ENCODE measurements at places on chromosomes 6 and 20.

DNA sequence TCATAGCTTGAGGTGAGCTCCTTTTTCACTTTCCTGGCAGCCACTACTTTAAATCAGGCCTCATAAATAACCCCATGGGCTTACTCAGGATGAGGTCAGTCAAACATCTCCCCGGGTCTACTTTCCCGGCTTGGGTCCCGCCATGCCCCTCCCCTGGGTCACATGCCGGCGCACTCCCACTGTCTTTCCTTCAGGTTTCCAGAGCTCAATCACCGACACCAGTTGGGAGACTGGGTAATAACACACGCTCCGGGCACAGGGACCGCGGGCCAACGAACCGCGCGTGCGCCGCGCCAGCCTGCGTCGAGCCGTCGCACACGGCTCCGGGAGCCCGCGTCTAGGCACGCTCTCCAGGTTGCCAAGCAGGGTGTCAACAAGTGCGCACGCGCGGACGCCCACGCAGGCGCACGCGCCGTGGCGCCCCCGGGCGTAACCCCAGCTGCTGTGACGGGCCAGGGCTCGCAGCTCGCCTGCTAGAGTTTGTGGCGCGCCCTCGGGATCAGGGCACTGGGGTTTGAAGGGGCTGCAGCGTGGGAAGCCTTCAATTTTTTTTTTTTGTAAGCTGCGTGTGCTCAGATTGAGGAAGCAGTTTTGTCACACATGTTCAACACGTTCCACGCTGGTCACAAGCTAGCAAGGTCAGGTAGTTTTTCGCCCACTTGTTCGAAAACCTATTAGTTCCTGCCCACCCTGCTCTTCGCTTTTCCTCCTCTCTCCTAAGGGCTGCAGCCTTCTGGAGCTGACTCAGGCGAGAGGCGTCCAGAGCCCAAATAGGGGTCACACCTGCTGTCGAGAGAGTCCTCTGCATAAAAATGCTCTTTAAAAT, 31.8 kb downstream of the TFAP2B start:
- DNase-seq = no peak

- no peak for DNase-seq
Observed at GRCh38 chr20:52076164-52076563, 115.4 kb downstream of the ZFP64 start.

GRCh38 chr6:579339-579738, 77.6 kb downstream of the HUS1B start:
- DNase-seq = no peak

DNA sequence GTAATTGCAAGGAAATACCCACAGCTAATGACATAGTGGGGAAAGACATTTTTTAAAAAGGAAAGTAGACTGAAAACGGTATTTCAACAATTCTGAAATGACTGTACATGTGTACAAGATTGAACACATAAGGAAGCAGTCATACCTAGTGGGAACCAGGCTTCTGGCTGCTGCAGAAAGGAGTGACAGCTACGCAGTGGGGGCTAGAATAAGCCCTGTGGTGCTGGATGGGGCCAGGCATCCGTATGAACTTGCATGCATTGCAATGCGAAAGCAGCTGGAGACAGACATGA, 54.9 kb upstream of the GPR31 start:
- no peak for DNase-seq

DNA sequence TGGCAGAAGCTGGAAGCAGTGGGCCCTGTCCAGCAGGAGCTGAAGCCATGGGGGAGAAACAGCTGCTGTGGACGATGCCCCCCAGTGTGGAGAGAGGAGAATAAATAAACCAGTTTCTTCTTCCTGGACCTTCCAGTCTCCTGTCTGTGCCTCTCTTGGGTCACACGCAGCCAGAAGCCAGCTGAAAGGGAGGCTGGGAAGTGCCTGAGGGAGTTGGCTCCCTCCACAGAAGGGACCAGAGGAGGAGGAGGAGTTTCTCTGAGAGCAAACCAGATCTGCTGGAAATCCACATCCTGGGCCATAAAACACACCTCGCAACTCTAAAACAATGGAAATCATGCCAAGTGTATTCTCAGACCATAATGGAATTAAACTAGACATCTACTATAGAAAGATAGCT, 577.0 kb downstream of the CDH26 start:
- no peak for DNase-seq

DNA sequence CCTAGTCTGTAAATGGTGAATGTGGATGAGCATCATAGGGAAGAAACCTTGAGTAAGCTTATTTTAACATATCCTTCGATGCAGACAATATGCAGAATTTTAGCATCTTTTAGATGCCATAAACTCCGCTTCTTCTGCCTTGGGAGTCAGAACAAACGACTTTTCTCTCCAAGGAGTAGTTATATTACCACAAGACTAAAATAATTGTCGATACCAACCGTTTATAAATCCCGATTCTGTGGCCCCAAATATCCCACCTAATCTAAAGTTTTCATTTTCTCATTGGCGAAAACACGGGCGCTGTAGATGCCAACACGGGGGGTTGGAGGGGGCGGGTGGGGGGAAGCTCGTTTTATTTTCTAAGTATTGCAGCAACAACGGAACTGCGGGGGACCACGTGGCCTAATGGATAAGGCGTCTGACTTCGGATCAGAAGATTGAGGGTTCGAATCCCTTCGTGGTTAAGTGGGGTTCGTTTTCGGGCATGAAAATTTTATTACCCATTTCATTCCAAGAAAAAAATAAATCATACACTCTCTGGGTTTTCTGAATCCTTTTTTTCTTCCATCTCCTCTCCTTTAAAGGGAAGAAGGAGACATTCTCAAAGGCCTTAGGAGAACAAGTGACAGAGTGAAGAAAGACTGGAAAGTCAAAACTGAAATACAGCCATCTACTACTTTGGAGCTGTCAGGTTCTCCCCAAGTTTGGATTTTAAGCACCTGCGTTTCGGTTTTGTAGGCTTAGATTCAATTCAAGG, 65.5 kb upstream of the BTN3A2 start:
- no peak for DNase-seq

DNA sequence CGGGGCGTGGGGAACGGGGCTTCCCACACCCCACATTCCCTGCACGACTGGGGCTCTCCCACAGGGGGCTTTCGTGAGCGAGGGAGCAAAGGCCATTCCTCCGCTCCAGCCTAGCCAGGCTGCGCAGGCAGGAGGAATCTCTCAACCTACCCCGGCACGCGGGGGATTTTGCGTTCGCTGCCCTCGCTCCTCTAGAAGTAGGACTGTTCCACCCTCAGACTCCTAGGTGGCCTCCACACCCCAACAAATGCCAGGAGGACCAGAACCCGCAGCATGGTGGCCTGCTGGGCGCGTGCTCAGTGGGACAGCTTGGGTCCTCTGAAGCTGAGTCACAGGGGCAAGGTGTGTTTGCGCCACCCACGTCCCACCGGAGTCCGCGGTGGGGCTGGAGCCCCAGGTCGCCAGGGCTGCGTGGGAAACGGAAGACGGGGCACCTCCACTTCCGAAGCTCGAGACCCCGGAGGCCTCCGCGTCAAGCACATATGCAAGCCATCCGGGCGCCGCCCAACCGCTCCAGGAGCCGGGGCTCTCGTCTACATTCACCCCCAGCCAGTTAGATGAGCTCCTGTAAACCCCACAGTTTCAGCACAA, 1938.5 kb upstream of the DEFB115 start:
- DNase-seq = no peak

DNA sequence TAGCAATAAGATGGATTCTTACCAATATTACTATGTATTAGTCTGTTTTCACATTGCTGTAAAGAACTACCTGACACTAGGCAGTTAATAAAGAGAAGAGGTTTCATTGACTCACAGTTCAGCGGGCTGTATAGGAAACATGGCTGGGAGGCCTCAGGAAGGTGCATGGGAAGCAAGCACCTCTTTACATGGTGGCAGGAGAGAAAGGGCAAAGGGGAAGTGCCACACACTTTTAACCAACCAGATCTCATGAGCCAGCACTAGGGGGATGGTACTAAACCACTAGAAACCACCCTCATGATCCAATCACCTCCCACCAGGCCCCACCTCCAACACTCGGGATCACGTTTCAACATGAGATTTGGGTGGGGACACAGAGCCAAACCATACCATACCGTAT, 40.7 kb upstream of the CCDC167 start:
- no peak for DNase-seq

- no peak for DNase-seq
Observed at GRCh38 chr6:103122766-103123601, 1729.5 kb downstream of the GRIK2 start.

DNA sequence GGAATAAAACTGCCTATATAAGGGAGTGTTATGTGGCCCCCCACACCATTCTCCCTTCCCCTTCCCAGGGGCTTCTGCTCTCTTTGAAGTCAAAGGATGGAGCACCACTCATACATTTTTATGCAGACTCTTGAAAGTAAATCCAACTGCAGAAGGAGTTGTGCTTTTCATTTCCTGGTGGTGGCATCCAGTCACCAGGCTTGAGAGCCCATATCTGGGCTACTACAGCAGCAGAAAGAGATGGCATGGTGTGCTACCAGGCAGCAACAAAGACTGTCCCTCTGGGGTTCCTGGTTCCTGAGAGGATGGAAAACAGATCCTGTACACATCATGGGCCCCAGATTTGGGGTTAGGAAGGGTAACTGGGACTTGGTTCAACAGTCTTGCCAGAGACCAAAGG, 226.4 kb downstream of the CLIC5 start:
- no peak for DNase-seq

DNA sequence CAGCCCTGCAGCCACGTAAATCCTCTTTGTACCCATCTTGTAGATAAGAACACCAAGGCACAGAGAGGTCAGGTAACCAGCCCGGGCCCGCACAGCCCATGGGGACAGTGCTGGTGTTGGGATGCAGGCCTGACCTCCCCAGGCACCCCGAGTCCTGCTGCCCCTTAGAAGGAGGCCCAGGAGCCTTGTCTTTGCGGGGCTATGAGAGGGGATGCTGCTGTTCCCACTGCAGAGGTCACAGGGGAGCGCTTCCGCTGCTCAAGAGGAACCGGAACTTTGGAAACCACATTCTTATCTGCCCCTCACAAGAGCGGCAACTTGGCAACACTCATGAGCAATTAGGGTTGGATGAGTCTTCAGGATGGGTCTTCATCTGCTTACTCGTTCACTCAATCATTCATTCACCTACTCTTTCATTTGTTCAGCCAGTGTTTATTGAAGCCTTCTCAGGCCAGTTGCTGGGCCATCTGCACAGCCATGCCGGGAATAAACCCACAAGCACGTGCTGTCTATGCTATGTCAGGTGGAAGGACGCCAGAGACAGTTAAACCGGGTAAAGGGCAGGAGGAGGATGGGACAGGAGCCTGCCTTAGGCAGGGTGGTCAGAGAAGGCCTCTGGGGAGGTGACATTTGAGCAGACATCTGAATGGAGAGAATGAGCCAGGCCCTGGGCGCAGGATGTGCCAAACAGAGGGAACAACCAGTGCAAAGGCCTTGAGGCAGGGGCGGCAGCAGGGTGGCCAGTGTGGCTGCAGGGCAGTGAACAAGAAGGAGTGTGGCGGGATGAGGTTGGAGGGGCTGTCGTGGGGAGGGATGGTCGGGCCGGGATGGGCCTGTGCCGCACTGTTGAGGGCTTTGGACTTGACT, 60.8 kb downstream of the RBM38 start:
- DNase-seq = no peak

GRCh38 chr6:117548797-117549301, 53.5 kb downstream of the GOPC start:
- no peak for DNase-seq

DNA sequence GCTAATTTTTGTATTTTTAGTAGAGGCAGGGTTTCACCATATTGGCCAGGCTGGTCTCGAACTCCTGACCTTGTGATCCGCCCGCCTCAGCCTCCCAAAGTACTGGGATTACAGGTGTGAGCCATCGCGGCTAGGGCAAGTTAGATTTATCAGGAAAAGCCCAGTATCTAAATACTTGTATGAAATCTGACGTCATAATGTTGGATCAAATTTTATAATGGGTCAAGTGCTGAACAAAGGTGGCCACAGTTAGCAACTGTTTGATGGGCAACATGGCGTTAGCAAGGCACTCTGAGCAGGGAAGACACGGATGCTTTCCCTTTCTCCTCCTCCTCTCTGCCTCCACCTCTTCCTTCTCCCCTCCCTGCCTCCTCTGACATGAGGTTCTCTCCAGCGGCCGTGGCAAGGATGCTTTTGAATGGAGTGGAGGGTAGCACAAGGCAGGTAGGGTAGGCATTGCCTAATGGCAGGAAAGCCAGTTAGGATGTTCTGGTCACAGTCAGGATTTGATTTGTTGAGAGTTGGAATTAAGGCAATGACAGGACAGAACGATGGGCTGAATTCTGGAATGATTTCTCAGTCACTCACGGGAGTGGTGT, 149.6 kb downstream of the BCAS1 start:
- DNase-seq = no peak

All from natural killer cell treated with Interleukin-12 subunit alpha and Interleukin-12 subunit beta and Interleukin-15 and Interleukin-18, amount 100 ng/mL, for 72 hours (primary cell).